Activated CD4-positive, alpha-beta T cell treated with anti-CD3 and anti-CD28 coated beads, Interleukin-2, Interleukin-6, amounts not matched to agents 100 ng/mL and 50 ng/mL, durations not matched to agents 16 hours and 8 hours (primary cell): ENCODE measurements at places on chromosomes 5 and 9.

GRCh38 chr5:21212026-21212425, 1224.0 kb upstream of the CDH18 start:
- no peak for DNase-seq

DNA sequence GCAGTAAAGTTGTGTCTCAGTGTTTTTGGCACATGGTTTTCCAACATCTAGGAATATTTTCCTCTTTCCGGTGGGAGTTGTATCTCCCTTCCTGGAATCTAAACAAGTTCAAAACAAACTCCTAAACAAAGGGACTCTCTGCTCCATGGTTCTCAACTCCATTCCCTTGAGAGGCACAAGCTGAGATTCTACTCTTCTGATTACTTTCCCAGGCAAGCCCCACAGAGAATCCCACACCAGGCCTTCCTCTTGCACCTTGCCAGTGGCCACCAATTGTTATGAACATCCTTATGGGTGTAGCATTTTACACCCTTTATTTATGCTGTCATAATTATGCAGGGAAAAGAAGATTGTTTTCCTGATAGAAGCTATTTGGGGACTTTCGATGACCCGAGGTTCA, 25.8 kb upstream of the SH3TC2 start:
- no peak for DNase-seq

DNA sequence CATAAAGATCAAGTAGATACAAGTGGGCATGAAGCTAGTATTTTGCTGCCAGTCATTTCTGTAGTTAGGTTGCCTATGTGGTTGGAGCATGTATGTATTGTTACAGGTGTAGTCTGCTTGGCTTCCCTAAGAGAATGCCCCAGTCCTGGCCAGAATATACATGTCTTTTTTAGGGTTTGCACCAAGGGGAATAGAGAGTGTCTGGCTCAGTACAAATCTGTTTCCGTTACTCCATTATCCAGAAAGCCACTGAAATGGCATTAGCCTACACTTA, 23.2 kb downstream of the TGFBR1 start:
- DNase-seq: peak; percentile 56

DNA sequence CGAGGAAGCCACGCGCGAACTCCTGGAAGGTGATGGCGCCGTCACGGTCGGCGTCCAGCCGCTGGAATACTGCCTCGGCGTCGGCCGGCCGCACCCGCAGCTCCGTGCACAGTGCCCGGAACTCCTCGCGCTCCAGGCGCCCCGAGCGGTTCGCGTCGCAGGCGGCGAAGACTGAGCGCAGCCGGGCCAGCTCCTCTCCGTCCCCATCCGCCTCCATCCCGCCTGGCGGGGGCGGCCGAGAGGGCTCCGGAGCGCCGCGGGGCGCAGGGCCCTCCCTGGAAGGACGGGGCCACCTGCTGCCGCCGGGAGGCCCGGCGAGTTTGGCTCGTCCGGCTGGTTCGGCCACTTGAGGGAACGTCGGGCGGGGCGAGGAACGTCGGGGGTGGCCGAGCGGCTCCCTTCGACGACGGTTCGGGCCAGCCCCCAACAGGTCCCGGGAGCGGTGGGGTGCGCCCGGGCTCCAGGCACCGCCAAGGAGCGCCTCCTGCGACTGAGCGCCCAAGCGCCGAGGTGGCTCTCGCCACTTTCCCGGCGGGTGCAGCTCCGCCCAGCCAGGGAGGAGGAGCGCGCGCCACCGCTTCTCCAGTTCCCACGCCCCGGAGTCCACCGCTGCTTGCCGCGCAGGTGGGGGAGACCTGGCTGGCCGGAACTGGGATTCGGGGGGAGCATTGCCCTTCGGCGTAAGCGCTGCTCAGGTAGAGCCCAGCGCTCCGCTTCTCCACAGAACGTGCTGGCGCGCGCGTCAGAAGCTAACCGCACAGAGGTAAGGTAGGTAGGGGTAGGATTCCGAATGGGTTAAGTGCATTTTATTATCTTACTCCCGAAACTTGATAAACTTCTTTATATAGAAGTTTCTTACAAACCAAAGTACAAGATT, at the start of gene RASEF:
Gene RASEF (minus strand): TSS at position 492 of the 877 bp plus-strand sequence. CDS start 275 bp downstream, at position 217.
- no peak for DNase-seq

DNA sequence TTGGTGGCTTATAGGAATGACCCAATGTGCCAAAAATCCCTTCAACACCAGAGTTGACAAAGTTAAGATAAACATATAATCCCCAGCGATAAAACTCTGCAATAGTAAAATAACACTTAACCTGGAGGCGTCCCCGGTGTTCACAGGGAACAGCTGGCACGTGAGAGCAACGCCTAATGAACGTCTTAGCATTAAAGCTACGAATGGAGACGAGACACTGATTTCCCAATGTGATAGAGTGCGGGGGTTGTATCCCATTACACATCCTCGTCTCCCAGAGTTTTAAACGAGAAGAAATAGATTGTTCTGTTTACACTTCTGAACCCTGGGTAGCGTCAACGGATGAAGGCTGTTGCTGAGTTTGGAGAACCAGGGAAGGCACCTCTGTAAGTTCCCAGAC, 57.6 kb downstream of the PTCH1 start:
- DNase-seq: no peak

DNA sequence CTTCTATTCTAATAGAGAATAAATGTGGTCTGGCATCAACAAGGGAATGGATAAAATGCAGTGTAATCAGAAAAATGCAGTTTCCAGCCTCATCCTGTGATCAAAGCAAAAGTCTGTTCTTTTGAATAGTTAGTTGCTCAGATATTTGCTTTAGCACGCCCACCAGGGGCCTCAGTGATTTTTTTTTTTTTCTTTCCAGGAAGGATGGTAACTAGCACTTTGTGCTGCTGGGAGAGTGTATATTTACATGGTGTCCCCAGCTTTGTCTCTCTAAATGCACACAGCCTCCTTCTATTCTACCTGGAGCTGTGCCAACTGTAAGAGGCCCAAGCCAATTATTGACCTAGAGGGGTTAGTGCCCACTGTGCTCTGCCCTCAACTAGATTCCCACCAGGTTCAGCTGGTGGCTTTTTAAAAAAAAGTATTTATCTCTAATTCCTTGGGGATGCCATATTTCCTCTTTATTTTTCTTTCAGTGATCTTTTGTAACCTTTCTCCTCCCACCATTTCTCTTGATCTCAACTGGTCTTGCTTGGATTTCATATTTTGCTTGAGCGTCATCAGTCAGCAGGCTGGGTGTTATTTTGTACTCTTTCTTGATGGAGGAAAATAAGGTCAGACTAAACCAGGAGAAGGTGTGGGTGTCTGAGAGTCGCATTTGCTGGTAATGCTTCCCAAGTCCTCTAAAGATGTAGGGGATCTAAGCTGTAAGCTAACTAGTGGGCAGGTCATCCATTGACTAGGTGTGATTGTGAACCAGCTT, 193.0 kb upstream of the C9orf72 start:
- no peak for DNase-seq

- DNase-seq: no peak
Observed at GRCh38 chr5:82150559-82150958, 127.6 kb downstream of the RPS23 start.

- no peak for DNase-seq
Observed at GRCh38 chr5:35052838-35053237, 5.1 kb upstream of the AGXT2 start.

DNA sequence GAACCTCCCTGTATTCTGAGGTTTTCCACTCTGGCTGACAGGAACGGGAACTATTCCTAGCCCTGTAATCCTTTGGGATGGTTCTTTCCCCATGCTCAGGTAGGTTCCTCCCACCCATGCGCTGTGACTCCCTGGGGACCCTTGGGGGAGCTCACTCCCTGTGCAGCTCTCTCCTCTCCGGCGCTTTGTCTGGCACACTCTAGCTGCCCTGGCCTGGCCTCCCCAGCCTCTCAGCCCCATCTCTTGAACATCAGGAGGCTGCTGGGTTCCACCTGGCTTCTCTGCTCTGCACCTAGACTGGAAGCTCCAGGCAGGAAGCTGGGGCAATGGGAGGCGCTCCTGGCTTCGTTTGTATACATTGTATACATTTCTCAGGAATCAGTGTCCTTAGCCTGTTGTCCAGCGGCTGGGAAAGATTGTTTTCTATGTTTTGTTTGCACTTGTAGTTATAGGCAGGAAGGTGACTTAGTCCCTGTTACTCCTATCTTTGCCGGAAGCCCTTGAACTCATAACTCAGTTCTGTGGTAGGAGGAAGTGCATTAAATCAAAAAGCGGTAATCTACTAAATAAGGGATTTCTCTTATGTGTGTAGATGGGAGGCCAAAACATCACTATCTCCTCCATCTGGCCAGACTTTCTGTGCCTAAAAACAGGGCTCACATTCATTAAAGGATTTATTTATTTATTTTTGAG, 20.4 kb downstream of the SLC25A25 start:
- DNase-seq: no peak

- DNase-seq: no peak
Observed at GRCh38 chr5:178672630-178673029, 45.8 kb upstream of the CLK4 start.

- no peak for DNase-seq
Observed at GRCh38 chr9:34907044-34907443, 51.0 kb upstream of the PHF24 start.

- DNase-seq: peak; percentile 41
Observed at GRCh38 chr9:112380102-112380824, at the start of gene HSDL2. Gene HSDL2 (plus strand): TSS chr9:112380108. CDS start chr9:112380164, 56 bp downstream.

DNA sequence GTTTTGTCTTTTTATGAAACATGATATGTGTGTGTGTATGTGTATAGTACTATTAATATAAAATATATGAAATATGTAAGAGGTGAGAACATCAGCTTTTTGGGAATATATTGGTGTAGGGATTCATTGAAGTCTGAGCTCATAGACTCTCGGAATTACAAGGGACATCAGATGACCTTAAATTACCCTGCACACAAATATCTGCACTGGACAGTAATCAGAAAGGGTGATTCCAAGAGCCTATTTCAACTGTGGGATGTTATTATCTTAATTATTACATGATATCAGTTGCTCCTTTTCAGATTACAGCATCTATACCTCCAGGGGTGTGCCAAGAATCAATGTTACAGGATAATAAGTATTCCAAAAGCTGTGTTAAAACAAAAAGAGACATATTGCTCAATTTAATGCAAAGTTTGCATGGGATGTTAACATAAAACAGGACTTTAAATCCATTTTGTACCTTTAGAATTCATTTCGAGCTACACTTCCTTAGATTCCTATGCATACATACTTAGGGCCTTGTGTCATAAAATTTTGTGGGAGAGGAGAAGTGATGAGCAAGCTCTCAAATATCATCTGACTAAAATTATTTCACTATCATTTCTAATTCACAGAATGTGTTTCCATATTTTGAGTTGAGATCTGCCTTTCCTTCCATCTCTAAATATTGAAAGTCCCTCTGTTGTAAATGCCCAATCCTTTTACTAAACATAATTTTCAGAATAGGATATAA, 365.2 kb downstream of the BRINP1 start:
- DNase-seq: no peak

DNA sequence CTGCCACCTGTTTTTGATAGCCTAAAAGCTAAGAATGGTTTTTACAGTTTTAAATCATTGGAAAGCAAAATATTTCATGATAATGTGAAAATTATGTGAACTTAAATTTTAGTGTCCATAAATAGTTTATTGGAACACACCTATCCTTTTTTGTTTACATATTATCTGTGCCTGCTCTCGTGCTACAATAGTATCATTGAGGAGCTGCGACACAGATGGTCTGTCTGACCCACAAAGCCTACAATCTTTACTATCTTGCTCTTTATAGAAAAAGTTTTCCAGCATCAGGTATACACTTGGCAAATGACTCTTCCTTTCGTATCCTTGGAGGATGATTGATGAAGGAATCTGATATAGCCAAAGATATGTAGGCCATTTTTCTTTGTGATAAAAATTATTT, 40.2 kb downstream of the TTC1 start:
- DNase-seq: no peak

- DNase-seq: no peak
Observed at GRCh38 chr9:2303056-2303455, 287.9 kb downstream of the SMARCA2 start.

DNA sequence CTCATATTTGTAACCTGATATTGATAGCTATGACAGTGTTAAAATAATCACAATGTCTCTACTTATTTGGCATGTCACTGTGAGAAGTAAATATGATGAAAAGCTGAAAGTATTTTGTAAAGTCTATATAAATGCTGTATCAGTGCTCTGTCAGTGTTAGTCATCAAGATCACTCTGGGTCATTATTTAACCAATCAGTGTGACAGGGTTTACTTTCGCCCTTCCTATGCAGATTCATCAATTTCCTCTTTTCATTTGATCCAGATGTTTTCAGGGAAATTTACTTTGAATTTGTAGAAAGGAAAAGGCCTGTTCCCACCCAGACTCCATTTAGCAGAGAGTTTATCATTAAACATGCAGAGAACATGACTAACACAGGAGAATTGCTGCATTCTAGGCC, 9.9 kb upstream of the PCSK5 start:
- DNase-seq: no peak

DNA sequence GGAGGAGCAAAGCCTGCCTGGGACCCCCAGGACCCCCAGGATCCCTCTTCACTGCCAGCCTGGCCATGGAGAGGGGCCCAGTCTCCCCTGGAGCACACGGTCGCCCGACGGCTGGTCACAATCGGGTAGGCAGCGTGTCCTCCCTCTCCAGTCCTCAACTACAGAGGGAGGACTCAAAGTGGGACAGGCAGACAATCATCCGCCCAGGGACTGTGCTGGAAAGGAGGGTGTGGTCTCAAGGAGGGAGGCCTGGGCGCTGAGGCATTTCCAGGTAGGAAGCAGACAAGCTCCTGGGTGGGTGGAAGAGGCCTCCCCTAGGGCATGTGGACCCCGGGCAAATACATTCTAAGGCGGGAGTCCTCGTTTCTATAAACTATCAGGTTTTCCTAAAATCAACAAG, 93.2 kb upstream of the ADAMTS2 start:
- DNase-seq: no peak

- no peak for DNase-seq
Observed at GRCh38 chr5:14148890-14149671, 5.9 kb downstream of the TRIO start.

- DNase-seq: no peak
Observed at GRCh38 chr5:171705036-171705435, 80.6 kb upstream of the SMIM23 start.
